Aorta (tissue), 5 donors: ENCODE measurements at places on chromosomes 2 and 18. TPM values are rescaled to one million over a fixed set of nuclear protein-coding genes. Genes with fewer than 3 reads are reported as not detected.

Gene TCF7L1
- 39.5 TPM for total RNA-seq

Gene BUB1
- total RNA-seq, result 0.84 TPM

Gene FOXI3
- total RNA-seq, result not detected

- no peak overlapping the region for H3K27ac ChIP-seq
- H3K27me3 ChIP-seq, result no peaks in the 10 kb centered on the region
- DNase-seq, result no peak
- H3K4me3 ChIP-seq, result no peak overlapping the region
- H3K36me3 ChIP-seq, result no peaks in the 10 kb centered on the region
Measured at GRCh38 chr18:42107691-42108450, 152.8 kb downstream of the PIK3C3 start.

- no peaks in the 10 kb centered on the region for H3K4me1 ChIP-seq
- no peak overlapping the region for H3K27ac ChIP-seq
- peaks cover 2% of the 10 kb centered on the region for H3K27me3 ChIP-seq
- H3K36me3 ChIP-seq, result no peaks in the 10 kb centered on the region
- no peak overlapping the region for H3K4me3 ChIP-seq
Measured at GRCh38 chr18:35397976-35398375, 20.8 kb upstream of the ZNF396 start.

DNA sequence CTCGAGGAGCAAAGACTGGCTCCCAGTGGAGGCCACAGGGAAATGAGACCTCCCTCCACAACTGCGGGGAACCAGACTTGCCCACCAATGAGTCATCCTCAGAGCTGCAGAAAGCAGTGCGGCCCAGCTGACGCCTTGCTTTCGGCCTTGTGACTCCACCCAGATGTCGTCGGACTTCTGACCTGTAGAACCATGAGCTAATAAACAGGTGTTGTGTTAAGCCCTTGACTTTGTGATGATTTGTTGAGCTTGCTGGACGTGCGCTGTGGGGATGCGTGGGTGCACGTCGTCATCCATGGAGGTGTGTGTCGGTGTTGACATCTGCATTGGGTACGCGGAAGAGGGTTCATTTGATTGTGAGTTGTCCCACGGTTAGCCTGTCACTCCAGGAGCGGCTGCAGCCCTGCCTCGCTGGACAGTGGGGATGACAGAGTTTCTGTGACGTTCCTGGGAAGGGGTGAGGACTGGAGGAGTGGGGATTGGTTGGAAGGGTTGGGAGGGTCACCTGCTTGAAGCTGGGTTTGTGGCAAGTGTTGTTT lies 154.1 kb downstream of the SH3BP4 start:
- no peak overlapping the region for H3K27ac ChIP-seq
- H3K4me1 ChIP-seq, result no peaks in the 10 kb centered on the region
- no peak for DNase-seq

- no peak overlapping the region for H3K27ac ChIP-seq
- H3K4me1 ChIP-seq, result no peaks in the 10 kb centered on the region
- no peak overlapping the region for H3K4me3 ChIP-seq
- no peaks in the 10 kb centered on the region for H3K27me3 ChIP-seq
- H3K36me3 ChIP-seq, result no peaks in the 10 kb centered on the region
- peak; percentile 73 for DNase-seq
Measured at GRCh38 chr2:43174368-43174916, 52.0 kb downstream of the ZFP36L2 start.

- no peak overlapping the region for H3K4me3 ChIP-seq
- H3K27me3 ChIP-seq, result no peaks in the 10 kb centered on the region
- H3K4me1 ChIP-seq, result peaks cover 5% of the 10 kb centered on the region
- DNase-seq, result no peak
- H3K36me3 ChIP-seq, result no peaks in the 10 kb centered on the region
Measured at GRCh38 chr18:63284173-63284799, 35.3 kb downstream of the BCL2 start.

- no peak overlapping the region for H3K4me3 ChIP-seq
- H3K4me1 ChIP-seq, result no peaks in the 10 kb centered on the region
- H3K36me3 ChIP-seq, result no peaks in the 10 kb centered on the region
- no peaks in the 10 kb centered on the region for H3K27me3 ChIP-seq
- DNase-seq, result no peak
Measured at GRCh38 chr2:104378853-104379374, 475.0 kb upstream of the POU3F3 start.

DNA sequence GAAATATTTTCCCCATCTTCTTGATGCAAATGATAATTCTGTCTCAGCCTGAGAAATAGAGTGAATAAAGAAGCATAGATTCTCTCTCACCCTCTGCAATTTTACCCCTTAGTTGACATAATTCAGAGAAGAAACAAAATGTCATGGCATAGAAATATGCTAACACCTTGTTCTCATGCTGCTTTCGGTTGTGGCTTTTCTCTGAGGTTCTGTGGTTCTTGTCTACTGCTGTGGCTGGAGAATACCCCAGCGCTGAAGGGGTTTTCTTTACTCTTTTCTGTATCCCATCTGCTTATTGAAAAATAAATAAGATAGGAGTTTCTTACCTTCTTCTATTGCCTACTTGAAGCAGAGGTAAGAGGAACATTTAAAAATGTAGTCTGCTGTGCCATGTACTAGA lies 15.4 kb upstream of the RAB27B start:
- H3K36me3 ChIP-seq, result no peaks in the 10 kb centered on the region
- H3K27ac ChIP-seq, result no peak overlapping the region
- no peak overlapping the region for H3K4me3 ChIP-seq
- no peaks in the 10 kb centered on the region for H3K27me3 ChIP-seq
- H3K4me1 ChIP-seq, result no peaks in the 10 kb centered on the region

DNA sequence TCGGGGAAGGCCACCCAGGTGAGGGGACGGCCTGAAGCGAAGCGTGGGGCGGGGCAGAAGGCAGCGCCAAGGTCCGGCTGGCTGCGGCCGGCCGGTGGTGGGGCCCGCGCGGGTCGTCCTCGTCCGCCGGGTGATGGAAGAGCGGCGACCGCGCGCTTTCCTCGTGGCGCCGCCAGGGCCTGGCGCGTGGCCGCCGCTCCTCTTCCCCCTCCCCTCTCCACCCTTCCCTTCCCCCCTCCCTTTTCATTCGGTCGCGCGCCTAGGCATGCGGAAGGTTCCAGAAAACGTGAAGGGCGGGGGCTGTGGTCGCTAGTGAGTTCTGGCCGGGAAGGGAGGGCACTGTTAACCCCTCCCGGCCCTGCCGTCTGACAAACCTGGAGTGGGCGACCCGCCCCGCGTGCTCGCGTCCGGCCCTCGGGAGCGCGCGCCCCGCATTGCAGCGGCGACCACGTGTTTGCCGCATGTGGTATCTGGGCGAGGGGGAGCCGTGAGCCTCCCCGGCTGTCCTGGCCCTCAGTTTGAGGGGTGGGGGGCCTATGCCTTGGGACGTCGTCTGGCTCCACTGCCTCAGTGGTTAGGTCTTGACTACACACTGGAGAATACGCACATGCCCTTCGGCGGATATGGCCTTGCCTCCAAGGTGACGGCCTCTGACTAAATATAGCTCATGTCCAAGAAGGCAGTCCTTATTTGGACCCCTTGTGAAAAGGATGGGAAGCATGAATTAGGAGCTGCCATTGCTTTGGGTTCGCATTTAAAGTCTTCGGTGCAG lies 579 bp downstream of the MAT2A start:
- H3K36me3 ChIP-seq, result peaks cover 2% of the 10 kb centered on the region
- peaks cover 2% of the 10 kb centered on the region for H3K27me3 ChIP-seq
- H3K4me1 ChIP-seq, result no peaks in the 10 kb centered on the region
- DNase-seq, result peak; percentile 81
- H3K4me3 ChIP-seq, result peak overlapping the region; percentile 74

DNA sequence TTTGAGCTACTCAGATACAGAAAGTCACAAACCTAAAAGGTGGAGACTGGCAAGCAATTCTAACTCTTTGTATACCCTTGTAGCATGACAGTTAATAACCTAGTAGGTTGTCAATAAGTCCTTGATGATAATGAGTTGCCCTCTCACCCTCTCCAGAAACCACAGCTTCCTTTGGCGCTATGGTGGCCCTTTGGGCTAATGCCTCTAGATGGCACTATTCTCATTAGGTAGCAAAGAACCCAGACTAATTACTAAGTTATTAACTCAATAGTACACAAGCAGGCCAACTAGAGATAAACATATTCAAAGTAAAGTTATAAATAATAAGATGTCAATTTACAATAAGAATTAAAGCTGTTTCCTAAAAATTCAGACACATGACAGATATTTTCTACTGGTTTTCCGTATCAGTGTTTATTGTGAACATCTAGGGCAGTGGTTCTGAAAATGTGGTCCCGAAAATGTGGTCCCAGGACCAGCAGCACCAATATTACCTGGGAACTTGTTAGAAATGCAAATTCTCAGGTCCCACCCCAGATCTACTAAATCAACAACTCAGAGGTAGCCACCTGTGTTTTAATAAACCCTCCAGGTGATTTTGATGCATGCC lies 41.1 kb downstream of the LDAH start:
- no peaks in the 10 kb centered on the region for H3K4me1 ChIP-seq
- H3K4me3 ChIP-seq, result no peak overlapping the region
- DNase-seq, result no peak
- H3K27me3 ChIP-seq, result no peaks in the 10 kb centered on the region
- no peaks in the 10 kb centered on the region for H3K36me3 ChIP-seq
- no peak overlapping the region for H3K27ac ChIP-seq

DNA sequence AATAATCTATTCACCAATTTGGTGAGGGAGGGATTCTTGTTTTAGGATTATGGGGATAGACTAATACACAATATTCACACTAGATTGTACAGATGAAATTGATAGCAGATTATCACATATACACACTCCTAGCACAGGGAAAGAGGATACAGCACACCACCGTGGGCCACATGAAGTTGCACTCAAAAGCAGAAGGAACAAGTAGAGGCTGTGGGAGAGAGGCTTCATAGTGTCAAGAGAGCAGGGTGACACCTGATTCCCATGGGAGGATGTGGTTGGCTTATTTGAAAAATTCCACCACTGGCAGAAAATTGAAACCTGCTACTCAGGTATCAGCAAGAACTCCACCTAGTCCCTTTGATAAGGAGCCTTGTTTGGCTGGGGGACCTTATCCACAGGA lies 395.6 kb downstream of the SPAG16 start:
- H3K4me1 ChIP-seq, result no peaks in the 10 kb centered on the region
- H3K27ac ChIP-seq, result no peak overlapping the region

DNA sequence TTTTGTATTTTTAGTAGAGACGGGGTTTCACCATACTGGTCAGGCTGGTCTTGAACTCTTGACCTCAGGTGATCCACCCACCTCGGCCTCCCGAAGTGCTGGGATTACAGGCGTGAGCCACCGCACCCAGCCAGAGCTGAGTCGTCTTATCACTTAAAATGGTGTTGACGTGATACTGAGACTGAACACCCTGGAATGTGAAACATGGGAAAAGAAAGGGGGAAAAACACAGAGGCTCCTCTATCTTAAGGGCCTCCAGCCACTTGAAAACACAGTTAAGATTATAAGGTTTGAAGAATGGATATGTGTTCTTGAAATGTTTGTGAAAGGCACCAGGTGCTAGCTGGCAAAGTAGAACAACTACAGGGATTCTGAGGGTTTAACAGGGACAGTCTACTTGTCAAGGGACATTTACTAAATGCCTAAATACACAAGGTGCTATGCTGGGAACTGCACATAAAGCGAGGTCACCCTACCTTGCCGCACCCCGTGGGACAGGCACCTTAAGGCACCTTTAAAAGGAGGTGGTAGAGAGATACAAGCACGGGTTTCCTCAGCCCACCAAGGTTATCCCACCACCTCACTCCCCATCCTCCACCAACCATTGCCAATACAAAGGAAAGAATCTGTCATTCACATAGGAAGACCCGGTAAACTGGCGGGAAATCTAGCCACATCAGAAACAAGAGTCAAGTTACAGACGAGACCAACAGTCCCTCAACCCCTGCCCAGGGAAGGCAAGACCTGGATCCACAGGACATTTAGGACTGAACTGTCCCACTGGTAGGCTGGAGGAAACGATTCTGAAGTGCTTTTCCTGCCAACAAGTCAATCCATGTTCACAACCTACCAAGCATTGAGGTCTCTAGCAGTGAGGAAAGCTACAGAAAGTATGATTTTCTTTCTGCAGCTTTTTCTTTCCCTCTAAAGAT lies 43.4 kb downstream of the STK39 start:
- H3K4me3 ChIP-seq, result no peak overlapping the region
- H3K27ac ChIP-seq, result no peak overlapping the region
- H3K36me3 ChIP-seq, result no peaks in the 10 kb centered on the region

DNA sequence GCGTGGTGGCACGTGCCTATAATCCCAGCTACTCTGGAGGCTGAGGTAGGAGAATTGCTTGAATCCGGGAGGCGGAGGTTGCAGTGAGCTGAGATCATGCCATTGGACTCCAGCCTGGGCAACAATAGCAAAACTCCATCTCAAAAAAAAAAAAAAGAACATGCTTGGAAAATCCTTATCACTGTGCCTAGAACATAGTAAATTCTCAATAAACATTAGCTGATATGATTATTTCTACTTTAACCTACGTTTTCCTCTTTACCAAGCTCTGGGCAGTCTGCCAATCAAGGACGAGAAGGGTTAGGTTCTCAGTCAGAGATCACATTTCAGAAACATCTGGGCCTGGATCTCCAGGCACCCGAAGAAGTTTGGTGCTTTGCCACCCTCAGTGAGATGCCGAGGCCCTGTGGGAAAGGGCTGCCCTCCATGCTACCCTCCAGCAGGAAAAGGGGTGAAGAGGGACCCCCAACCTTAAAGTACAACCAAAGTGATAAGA lies 107.7 kb downstream of the BCL11A start:
- no peaks in the 10 kb centered on the region for H3K27me3 ChIP-seq
- no peak for DNase-seq
- no peak overlapping the region for H3K27ac ChIP-seq
- H3K36me3 ChIP-seq, result no peaks in the 10 kb centered on the region
- H3K4me1 ChIP-seq, result no peaks in the 10 kb centered on the region

- H3K27me3 ChIP-seq, result no peaks in the 10 kb centered on the region
- no peak for DNase-seq
- no peaks in the 10 kb centered on the region for H3K4me1 ChIP-seq
- no peaks in the 10 kb centered on the region for H3K36me3 ChIP-seq
Measured at GRCh38 chr2:161204846-161205245, 44.6 kb downstream of the TANK start.

DNA sequence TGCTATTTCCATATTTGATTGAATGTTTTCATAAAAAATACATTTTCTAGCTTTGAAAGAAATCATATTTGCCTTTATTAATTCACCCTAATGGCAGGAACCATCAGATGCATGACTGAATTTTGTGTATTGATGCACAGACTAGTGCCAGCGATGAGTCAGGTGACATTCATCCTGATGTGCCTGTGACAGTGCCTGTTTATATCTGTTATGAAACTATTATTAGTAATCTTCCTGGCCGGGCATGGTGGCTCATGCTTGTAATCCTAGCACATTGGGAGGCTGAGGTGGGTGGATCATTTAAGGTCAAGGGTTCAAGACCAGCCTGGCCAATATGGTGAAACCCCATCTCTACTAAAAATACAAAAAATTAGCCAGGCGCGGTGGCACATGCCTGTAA lies 170.0 kb downstream of the TSN start:
- DNase-seq, result no peak
- no peaks in the 10 kb centered on the region for H3K36me3 ChIP-seq
- H3K4me1 ChIP-seq, result no peaks in the 10 kb centered on the region
- no peaks in the 10 kb centered on the region for H3K27me3 ChIP-seq
- no peak overlapping the region for H3K4me3 ChIP-seq

GRCh38 chr18:2147476-2148230 lies 423.7 kb downstream of the METTL4 start:
- no peak overlapping the region for H3K27ac ChIP-seq
- H3K27me3 ChIP-seq, result no peaks in the 10 kb centered on the region
- no peaks in the 10 kb centered on the region for H3K36me3 ChIP-seq
- no peak overlapping the region for H3K4me3 ChIP-seq
- DNase-seq, result peak; percentile 68
- H3K4me1 ChIP-seq, result no peaks in the 10 kb centered on the region
